ENCODE measurements at places on chromosomes 1 and 21.
A peak's percentile ranks its signal among the peaks of the same experiment; 100 is the strongest.

DNA sequence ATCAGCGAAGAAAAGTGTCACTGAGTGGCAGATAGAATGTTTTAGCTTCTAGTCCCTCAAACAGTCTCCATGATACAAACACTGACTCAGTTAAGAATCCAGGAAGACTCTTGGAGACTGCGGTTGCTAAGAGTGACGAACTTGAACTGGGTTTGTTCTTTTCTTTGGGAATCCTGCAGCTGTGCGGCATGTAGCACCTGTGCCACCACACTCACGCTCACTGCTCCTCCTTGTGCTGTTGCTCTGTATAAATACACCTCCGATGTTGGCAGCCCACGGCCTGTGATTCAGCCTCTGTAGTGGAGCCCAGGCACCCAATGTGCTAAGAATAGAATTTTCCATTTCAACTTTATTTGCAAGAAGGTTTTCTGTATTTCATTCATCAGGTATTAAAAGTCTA lies 5.5 kb upstream of the PPIE start:
- DNase-seq, result no peak

DNA sequence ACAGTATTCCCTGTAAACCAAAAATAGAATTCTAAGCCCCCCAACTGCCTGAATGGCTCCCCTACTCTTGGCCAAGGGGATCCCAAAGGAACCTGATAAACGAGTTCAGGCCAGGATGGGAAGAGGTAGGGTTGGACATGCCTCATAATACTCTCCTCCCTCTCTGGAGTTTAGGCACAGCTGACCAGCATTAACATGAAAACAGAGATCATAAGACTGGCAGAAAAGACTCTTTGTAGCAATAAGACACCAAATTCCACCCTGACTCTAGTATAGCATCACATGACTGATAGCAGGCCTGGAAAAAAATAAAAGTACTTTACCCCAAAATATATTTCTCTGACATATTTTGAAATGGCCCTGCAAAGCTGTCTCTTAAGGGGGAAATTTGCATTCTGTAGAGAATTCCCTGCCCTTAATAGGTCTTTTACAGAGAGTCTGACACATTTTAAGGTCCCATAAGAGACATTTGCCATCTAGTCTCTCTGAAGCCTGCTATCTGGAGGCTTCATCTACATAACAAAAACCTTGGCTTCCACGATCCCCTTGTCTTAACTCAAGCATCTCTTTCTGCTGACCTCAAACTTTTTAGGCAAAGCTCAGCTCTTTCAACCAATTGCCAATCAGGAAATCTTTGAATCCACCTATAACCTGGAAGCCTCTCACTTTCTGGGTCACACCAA lies 55.9 kb downstream of the SIK1 start:
- DNase-seq, result no peak

GRCh38 chr1:6370006-6370405 lies 23.6 kb downstream of the ACOT7 start:
- no peak for DNase-seq

GRCh38 chr1:91611483-91611917 lies 110.8 kb downstream of the CDC7 start:
- no peak for DNase-seq

GRCh38 chr1:185850366-185850765 lies 116.2 kb downstream of the HMCN1 start:
- DNase-seq, result no peak

DNA sequence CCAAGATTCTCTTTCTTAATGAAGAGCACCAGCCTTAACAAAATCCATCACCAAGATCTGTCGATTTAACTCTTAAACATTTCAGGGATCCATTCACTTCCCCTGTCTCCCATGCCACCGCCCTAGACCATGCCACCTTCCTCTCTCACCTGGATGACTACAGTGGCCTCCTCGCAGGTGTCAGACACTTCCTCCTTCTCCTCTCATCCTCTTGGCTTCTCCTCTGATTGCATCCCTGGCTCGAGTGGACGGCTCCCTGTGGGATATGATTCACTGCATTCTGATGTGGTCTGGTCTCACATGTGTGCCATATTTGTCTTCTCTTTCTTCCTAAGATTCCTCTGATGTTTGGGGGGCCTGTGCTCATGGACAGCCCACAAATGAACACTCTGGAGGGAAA lies 66.4 kb upstream of the KLHDC7A start:
- no peak for DNase-seq

DNA sequence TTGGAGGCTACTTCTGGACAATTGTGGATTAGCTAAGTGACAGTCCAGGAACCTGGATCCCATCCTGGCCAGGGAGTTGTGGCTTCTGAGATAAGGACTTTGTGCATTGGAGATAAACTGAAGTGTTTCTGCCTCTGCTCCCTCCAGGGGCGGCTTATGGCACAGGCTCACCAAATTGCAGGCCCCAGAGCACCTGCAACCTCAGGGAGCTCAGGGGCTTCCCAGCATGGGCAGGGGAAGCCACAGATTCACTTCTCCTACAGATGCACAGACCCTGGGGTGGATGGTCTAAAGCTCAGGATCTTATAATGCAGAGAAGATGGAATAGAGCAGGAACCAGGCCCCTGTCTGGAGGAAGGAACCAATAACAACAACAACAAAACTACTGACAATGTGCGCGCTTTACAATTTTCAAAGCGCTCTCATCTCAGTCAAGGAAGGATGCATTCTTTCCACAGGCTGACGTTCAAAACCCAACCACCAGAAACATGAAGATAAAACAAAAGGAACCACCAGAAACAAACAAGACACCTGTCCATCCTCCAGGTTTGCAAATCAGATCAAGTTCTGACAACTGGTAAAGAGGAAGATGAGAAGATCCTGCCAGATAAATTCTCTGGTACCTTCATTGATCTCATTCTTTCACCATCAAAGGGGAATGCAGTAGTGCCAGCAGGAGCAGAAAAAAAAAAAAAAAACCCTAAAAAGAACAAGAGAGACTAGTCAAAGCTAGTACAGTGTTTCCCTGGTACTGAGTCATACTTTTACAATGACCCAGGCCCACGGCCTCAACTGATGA lies 121.0 kb upstream of the IRF2BP2 start:
- no peak for DNase-seq

DNA sequence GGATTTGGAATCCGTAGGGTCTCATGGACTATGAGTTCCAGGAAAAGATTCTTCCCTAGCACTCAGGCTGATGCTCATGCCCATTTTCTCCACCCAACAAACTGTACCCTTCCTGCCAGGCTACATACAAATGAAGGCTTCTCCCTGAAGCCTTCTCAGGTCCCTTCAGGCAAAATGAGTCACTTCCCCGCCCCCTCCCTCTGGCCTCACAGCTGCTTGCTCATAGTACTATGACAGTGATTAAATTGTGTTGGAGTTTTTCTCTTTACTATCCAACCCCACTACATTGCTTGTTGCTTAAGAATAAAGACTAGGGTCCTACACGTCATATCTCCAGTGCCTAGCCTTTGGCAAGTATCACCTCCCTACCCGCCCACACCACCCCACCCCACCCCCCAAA lies 207.6 kb upstream of the NFIA start:
- no peak for DNase-seq

- DNase-seq, result no peak
These were observed 3.8 kb downstream of the AGO1 start for GRCh38 chr1:35886577-35887431.

DNA sequence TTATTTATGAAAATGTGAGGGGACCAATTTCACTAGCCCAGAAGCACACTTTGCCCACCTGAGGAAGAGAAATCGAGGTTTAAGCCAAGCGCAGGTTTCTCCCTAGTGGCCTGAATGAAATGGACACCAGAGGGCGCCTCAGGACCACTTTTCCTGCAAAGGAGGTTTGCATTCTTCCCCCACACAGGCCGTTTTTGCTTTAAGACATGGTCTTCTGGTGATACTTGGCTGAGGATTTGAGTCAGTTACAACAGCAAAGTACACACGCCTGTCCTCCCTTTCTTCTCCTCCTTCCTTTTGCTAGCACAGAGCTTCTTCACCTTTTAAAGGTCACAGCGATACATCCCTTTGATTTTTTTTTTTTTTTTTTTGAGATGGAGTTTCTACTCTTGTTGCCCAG lies 5.4 kb downstream of the PLA2G2E start:
- DNase-seq, result peak; percentile 75

- DNase-seq, result no peak
These were observed 102.0 kb upstream of the MAP1LC3C start for GRCh38 chr1:242100921-242101320.

DNA sequence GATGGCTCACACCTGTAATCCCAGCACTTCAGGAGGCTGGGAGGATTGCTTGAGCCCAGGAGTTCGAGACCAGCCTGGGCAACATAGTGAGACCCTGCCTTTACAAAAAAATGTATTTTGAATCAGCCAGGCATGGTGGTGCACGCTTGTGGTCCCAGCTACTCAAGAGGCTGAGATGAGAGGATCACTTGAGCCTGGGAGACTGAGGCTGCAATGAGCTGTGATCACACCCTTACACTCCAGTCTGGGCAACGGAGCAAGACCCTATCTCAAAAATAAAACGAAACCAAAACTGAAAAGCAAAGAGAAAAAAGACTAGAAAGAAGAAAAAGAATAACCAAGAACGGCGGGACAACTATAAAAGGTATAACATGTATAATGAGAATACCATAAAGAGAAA lies 15.4 kb upstream of the WNT2B start:
- DNase-seq, result no peak

DNA sequence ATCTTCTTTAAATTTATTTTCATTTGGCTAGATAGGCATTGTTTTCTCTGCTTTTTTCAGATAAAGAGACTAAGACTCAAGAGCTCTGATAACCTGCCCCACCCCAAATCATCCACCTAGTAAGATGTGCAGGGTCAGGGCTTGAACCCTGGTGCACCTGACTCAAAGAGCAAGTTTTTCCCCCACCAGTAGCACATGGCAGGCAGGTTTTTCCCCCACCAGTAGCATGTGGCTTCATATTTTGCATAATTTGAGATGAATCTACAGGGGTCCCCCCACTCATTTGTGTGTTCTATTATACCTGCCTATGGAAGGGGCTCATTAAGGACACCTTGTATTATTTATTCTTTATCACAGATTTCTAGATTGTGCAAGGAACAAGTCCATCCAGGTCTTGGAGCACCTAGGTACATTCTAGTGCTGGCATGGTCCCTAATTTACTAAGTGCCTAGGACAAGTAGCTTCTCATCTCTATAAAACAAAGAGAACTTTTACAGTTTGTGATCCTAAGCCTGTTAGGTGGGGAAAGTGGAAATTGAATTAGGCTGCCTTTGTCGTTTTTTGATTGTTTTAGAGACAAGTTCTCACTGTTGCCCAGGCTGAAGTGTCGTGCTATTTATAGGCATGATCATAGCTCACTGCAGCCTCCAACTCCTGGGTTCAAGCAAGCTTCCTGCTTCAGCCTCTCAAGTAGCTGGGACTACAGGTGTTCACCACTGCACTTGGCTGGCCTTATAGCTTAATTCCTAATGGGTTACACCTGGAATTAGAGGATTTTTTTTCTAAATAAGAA lies 13.2 kb upstream of the CTSE start:
- no peak for DNase-seq

GRCh38 chr1:2451741-2452140 lies 24.3 kb upstream of the PLCH2 start:
- DNase-seq, result no peak

GRCh38 chr1:182658055-182658454 lies 26.3 kb downstream of the RGS8 start:
- DNase-seq, result no peak

GRCh38 chr1:52567943-52568342 lies 15.1 kb upstream of the TUT4 start:
- no peak for DNase-seq

DNA sequence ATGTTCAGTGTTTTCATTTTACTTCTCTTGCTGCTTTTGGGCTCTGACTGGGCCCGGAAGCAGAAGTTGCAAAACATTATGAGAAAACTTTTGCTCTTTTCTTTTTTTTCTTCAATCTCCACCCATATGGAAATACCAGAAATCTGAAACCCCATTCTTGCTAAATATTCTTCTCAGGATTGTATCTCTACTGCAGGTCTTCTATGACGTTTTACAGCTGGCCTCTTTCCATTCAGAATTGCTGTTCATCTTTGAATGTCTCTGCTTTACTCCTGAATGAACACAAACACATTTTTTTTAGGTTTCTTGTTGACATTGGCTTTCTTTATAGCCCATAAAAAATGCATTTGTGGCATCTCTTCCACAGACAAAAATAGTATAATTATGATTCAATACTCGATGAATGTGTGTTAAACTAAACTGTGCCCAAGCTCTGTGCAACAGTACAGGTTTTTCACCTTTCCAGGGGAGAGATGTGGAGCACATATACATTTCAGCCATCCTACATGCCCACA lies 18.8 kb downstream of the PTPRC start:
- no peak for DNase-seq

DNA sequence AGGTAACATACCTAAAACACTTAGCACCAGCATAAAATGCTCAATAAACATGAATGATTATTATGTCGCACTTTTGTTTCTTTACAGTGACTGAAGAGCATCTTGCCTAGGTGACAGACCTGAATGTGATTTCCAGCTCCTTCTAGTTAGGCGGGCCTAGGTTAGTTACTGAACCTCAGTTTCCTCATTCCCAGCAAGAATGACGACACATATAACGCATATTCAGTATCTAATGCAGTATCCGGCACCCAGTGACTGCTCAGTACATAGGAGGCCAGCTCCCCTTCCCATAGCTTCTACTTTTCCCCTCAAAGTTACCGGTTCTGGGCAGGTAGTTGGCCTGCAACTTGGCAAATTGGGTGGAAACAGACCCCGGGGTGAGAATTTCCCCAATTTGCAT lies 763 bp downstream of the AUNIP start:
- DNase-seq, result no peak

DNA sequence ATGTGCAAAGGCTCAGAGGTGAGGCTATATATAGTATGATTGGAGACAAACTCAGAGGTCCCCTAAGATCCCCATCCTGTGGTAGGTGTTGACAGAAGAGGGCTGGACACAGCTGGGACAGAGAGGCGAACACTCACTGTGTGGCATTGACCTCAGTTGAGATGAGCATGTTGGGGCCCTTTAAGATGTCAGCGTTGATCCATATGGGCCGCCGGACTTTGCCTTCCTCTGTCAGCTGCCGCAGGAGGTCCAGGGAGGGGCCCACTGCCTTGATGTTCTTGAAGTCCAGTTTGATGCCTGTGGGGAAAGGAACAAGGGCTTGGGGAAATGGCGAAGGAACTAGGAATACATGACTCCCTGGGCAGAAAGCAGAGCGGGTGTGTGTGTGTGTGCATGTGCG lies 8.8 kb downstream of the FAM151A start:
- DNase-seq, result no peak

DNA sequence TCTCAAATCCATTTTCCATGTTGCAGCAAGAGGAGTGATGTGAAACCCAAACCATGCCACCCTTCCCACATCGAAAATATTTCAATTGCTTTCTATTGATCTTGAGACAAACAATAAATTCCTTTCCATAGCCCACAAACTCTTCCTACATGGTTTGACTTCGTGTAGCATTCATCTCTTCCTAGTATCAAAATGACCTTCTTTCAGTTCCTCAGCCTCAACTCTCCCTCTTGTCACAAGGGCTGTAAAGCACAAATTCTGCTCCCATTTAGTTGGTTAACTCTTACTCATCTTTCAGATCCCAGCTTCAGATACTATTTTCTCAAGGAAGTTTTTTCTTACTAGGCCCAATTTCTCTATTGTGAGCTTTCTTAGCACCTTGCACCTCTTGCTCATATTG lies 99.0 kb downstream of the ZNF281 start:
- DNase-seq, result no peak

GRCh38 chr1:229669333-229669732 lies 43.3 kb downstream of the URB2 start:
- no peak for DNase-seq

- DNase-seq, result no peak
These were observed 548.8 kb downstream of the PTPRU start for GRCh38 chr1:29785137-29785527.

Data from activated CD4-positive, CD25-positive, alpha-beta regulatory T cell treated with anti-CD3 and anti-CD28 coated beads, Interleukin-2, amount 50 U/mL, for 72 hours (primary cell).